ENCODE measurements at places on chromosomes 7 and 10.

DNA sequence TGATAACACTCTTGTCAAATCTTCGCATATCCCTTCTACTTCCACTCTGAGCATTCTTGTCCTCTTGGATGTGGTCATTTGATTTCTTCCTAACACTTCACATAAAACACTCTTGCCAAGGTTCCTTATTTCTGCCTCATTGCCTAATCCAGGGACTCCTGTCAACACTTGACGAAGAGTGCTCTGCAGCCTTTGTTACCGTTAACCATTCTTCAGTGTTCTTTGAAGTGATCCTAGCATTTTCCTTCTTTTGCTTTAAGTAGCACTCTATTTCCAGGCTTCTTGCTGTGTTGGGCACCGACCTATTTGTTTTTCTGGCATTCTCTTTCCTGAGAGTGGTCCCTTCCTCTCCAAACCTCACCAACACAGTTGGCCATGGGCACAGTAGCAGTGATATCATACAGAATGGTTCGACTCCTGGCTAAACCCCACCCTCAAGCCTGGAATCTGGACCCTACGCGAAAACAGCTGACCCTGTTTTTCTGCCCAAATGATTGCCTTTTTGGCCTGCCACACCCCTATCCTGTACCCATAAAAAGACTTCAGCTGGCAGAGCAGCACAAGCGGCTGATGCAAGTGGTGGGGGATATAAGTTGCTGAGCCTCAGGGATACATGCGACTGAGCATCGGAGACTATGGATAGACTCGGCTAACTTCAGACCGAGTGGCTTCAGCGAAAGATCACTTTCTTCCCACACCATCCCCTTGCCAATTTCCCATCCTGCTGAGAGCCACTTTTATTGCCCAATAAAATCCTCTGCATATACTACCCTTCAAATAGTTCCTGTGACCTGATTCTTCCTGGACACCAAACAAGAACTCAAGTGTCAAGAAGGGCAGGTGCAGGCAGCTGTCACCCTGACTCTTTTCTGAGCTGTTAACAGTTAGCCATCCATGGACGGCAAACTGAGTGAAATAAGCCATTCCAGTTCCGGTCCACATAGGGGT lies 820.6 kb downstream of the CCSER2 start:
- no peak for DNase-seq

DNA sequence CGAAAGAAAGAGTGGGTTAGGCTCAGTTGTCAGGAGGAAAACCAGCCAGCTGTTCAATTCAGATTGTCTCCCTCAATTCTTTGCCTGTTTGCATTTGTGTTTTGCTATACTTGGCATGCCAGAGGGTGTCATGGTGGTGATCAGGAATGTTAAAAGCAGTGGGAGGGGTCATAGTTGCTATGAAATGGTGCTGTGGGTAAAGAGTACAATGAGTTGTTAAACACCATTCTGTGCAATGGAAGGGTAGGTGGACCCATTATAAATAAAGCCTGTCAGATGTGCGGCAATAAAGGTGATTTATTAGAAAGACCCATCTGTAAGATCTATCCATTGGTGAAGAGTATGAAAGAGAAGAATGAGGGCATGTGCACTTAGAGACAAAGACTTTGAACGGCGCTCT lies 82.2 kb downstream of the MRPL32 start:
- DNase-seq: no peak

GRCh38 chr7:151539088-151539671 lies 19.5 kb upstream of the RHEB start:
- DNase-seq: no peak

GRCh38 chr7:40205992-40206391 lies 71.2 kb downstream of the SUGCT start:
- no peak for DNase-seq

DNA sequence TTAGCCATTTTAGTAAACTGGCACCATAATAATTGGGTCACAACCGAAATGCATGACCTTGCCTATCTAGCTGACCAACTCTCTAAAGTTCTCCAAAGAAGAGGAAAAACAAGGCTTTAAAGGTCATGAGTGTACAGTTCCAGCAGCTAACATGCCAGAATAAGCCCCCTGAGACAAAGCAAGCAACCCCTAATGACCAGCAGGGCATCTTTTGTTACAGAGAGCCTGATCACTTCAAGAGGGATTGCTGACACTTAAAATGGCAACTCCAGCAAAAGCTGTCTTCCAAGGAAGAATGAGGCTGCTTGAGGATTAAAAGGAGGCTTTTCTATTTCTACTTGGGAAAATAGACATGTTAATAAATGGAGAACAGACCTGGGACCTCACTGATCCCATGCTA lies 213.6 kb downstream of the CDC14C start:
- DNase-seq: no peak

Data from cortex of kidney (tissue), 1 donor.